Urinary bladder (tissue), 4 donors: ENCODE measurements at places on chromosomes 1 and 21.

DNA sequence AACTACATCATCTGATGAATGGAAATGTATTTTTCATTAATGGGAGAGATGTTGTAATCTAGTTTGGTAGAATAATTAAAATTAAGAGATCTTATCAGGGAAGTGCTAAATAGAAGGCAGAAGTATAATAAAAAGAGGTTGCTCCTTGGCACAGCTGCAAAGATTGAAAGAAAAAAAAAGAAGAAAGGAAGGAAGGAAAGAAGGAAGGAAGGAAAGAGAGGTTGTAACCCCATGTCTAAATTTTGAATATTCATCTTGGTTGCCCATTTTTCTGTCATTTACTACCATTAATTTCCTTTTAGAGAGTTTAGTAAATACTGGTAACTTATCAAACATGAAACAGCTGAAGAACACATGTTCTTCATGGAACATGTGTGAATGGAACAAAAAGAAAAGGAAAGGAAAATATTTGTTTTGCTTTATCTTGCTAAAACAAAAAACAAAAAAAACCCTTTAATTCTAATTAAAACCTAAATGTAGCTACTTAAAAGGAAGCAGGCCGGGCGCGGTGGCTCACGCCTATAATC is 10.5 kb upstream of the MDM4 start:
- DNase-seq, result no peak

- DNase-seq, result no peak
Observed at GRCh38 chr1:95532335-95532734, 298.3 kb downstream of the RWDD3 start.

- no peak for DNase-seq
Observed at GRCh38 chr21:37341254-37341960, 25.2 kb upstream of the DYRK1A start.

DNA sequence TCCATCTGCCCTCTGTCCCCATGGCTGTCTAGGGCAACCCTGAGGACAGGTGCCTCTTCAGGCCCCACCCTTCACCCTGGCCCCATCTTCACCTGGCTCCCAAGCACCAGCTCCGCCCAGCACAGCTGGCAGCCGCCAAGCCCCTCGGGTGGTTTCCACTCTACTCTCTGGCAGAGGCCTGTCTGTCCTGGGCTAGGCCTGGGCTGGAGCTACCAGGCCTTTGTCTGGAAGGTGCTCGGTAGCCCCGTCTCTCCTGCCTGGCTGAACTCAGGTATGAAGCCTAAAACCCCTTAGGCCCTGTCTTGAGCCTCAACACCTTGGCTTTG is 17.4 kb downstream of the SDC3 start:
- no peak for DNase-seq

GRCh38 chr21:36698385-36698980 is 432 bp upstream of the SIM2 start:
- no peak for DNase-seq
